ENCODE measurements at places on chromosomes 5 and 9.
A peak's percentile ranks its signal among the peaks of the same experiment; 100 is the strongest.

- no peak for DNase-seq
Measured at GRCh38 chr5:119397518-119398380, 41.9 kb downstream of the TNFAIP8 start.

- peak; percentile 25 for DNase-seq
Measured at GRCh38 chr5:1246711-1247431, 21.7 kb downstream of the SLC6A18 start.

DNA sequence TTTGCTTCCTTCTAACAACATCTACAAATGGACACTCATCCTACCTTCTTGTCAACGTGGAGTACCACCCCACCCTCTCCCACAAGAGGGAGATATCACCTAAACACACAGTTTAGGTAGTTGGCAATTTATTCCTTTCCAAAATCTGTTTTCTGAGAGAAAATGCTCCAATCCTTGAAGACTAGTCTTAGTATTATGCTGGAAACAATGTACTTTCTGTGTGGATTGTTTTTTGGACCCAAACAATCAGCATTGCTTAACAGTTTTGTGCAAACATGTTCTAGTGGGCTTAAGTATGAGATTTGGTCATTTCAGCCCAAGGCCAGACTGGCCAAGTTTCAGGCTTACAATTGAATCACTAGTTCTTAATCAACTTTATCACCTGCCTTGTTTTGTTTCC, 359.1 kb downstream of the ARHGEF28 start:
- DNase-seq: no peak

GRCh38 chr9:73615557-73615956, 463.9 kb downstream of the ANXA1 start:
- DNase-seq: no peak

GRCh38 chr5:143781993-143782520, 29.9 kb upstream of the HMHB1 start:
- no peak for DNase-seq

GRCh38 chr5:64923151-64923685, 154.5 kb downstream of the CWC27 start:
- DNase-seq: no peak

GRCh38 chr5:137565450-137565849, 66.3 kb upstream of the SPOCK1 start:
- DNase-seq: no peak

GRCh38 chr9:18014556-18014955, 435.7 kb downstream of the SH3GL2 start:
- DNase-seq: no peak

GRCh38 chr5:177356746-177357145, 978 bp upstream of the RGS14 start:
- DNase-seq: no peak

DNA sequence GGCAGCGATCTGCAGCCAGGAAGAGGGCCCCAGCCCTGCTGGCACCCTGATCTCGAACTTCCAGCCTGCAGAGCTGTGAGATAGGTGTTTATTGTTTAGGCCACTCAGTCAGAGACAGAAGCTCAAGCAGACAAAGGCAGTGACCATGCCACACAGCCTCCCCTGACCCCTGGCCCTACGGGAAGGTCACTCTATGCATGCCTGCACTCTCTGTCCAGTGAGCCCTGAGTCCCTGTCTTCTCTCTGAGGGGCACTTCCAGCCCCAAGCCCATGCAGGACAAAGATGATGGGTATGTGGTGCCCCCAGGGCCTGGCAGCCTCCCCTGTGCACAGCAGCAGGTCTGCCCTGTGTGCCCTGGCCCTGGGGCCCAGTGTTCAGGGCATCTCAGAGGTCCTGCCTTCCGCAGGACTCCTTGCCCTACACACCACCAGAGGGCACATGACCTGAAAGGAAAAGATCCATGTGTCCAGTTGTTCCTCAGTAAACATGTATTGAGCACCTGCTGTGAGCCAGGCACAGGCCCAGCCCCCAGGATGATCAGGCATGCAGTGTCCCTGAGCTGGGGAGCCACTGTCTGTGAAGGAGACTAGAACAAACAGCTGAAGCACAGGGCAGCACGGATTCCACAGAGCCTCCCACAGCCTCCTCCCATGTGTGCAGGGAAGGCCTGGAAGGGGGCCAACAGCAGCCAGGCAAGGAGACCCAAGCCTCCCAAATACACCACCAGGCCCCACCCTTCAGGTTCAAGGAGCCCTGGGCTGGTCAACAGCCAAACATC, 109.3 kb downstream of the ATPSCKMT start:
- no peak for DNase-seq

DNA sequence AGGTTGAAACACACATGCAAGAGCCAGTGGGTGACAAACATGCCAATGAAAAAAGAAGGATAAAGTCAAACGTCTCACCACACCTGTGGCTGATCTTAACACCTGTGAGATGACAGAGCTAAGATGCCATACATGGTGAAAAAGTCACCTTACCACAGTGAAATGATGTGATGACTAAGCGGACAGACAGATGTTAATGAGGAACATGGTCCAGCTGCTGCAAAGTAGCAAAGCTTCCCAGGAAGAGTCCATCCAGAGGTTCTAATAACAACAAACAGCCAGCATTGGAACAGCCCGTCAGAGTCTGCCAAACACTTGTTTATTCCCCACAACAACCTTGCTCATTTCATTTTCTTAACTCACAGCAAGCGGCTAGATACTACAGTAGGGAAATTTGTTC, 1.9 kb downstream of the KIAA1191 start:
- DNase-seq: no peak

GRCh38 chr5:82642313-82642712, 364.2 kb upstream of the RPS23 start:
- no peak for DNase-seq

- DNase-seq: no peak
Measured at GRCh38 chr9:18263377-18263776, 210.6 kb upstream of the ADAMTSL1 start.

- DNase-seq: peak; percentile 1
Measured at GRCh38 chr9:37004424-37004935, 29.6 kb downstream of the PAX5 start.

GRCh38 chr9:8447601-8448000, 648.0 kb upstream of the DMAC1 start:
- DNase-seq: peak; percentile 42

GRCh38 chr5:175576591-175576990, 81.3 kb upstream of the HRH2 start:
- no peak for DNase-seq

GRCh38 chr9:127087411-127087810, 35.0 kb downstream of the ANGPTL2 start:
- DNase-seq: no peak

DNA sequence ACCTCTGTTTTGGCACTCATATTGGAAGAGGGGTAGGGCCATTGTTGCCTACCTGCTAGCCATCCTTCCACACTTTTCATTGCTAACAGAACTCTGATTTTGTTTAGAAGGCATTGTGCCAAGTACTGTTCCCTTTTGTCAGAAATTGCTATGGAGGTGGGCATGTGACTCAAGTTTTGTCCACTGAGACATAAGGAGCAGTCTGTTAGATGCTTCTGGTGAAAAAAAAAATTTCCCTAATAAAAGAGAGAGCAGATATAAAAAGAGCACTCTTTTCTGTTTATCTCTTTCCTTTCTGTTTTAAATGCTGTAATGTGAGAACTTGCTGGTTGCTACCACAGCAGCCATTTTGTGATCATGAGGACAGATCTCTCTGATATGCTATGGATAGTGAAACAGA, 21.9 kb upstream of the THG1L start:
- no peak for DNase-seq

- DNase-seq: no peak
Measured at GRCh38 chr5:119367502-119368237, 11.9 kb downstream of the TNFAIP8 start.

- peak; percentile 1 for DNase-seq
Measured at GRCh38 chr5:147081311-147081764, 153.5 kb upstream of the STK32A start.

DNA sequence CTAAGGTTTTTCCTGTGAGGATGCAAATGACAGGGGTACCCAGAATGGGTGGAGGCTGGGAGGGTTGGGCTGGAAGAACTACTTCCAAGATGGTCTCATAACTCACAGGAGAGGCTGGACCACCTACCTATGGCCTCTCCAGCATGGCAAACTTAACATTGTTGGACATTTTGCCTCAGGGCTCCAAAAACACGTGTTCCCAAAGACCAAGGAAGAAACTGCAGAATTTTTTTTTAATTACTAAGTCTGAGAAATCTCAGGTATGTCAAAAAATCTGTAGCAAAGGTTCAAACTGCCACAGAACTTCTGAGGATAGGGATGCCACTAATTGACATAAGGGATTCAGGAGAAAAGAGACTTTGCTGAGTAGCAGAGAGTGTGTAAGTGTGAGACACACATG, 270.8 kb downstream of the NNT start:
- DNase-seq: no peak

GRCh38 chr9:124394167-124394566, 21.1 kb downstream of the PSMB7 start:
- no peak for DNase-seq

GRCh38 chr5:168770036-168770498, 190.9 kb upstream of the PANK3 start:
- DNase-seq: peak; percentile 12

- DNase-seq: no peak
Measured at GRCh38 chr9:113160571-113160970, 9.8 kb downstream of the SLC31A2 start.

GRCh38 chr5:135236908-135237747, 161.9 kb downstream of the MACROH2A1 start:
- DNase-seq: no peak

DNA sequence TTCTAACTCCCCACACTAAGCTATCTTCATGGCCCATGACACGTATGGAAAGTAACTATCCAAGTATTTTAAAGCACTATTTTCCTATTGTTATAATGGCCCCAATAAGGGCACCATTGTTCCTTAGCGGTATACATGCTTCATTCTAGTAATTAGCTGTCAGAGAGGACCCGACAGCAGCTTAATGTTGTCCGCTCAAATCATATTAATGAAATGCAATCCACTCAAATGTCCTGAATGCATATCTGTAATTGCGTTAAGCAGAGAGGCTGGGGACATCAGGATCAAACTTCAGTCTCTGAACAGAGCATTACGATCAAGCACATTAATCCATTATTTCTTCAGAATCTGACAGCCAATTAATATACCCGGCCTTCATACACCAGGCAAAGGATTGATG, 139.7 kb downstream of the CRB2 start:
- no peak for DNase-seq

- DNase-seq: peak; percentile 25
Measured at GRCh38 chr5:109448838-109449237, 39.1 kb upstream of the PJA2 start.

Measured in NCI-H2171 treated with DMSO at 0.1 percent for 48 hours (cell line).